ENCODE measurements at places on chromosomes 2 and 18. TPM values are rescaled to one million over a fixed set of nuclear protein-coding genes. Genes with fewer than 3 reads are reported as not detected.

DNA sequence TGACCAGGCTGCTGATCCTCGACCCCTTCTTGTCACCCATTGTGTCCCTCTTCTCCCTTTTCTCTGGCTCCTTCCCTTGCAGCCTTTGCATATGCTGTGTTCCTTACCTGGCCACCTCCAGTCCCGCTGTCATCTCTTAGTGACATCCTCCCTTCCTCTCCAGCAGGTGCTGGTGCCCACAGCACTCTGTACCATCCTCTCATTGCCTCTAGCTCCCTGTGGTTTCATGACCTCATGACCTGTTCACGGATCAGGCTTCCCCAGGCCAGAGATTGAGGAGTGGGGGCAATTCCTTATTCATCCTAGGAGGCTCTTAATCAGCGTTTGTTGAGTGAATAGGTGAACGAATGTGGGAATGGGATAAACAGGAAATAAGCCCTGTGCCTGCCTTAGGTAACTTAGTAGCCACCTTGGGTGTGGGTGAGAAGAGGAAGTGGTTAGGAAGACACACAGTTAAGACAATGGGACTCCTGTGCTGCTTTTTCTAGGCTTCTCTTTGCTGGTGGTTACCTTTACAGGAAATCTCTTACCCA is 35.5 kb downstream of the ITGA6 start:
- no peak for DNase-seq

- DNase-seq: no peak
Measured at GRCh38 chr18:79525556-79526467, 130.1 kb downstream of the NFATC1 start.

DNA sequence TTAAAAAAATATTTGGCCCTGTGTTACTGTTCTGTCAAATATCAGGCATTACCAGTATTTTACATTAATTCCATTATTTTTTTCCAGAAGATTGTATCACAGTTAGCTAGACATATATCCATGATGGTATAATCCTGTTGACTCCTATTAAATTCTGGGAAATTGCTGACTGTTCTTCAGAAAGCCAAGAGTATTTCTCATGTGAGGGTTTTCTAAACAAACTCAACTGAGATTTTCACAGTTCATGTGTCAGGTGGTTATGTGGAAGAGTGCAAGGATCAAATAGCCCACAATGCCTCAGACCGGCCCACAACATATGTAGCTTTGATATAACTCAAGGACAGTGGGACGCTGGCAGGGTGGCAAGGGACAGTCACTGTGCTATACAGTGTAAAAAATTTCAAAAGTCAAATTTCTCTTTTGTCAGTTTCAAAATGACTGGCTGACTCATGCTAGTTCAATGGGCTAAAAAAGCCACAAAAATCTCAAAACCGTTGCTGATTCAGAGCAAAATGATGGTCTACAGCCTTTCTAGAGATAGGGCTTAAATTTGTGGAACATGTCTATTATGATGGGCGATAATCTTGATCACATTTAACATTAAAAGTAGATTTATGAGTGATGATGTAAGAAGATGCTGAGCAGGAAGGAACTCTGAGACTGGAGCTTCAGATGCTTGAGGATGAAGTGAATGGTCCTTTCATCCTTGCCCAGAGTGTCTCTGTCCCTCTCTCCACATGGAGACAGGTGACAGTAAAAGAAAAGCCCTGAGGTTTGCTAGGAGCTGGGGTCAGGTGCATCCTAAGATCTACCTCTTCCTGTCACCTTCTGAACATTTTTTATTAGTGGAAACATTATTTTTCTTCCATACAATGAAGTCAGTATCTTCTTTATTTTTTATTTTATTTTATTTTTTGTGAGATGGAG is 175.8 kb upstream of the PIEZO2 start:
- no peak for DNase-seq

DNA sequence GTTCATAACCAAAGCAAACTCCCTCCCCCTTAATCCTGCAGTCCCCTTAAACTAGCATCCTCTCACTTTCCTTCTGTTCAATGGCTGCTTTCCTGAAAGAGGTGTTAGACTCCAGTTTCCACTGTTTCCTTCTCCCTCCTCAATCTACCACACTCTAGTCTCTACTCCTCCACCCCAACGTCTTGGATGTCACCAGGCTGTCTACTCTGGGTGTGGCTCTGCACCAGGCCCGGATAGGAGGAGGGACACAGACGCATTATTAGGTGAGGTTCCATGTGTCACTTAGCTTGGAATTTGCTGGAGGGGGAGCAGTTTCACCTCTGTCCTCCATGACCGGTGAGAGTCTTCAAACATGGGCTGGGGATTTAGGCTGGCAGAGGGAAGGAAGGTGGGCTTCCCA is 61.3 kb downstream of the MTHFD2 start:
- DNase-seq: no peak

- DNase-seq: no peak
Measured at GRCh38 chr18:26225915-26226228, 373 bp upstream of the TAF4B start.

The CHRND gene
- total RNA-seq: not detected

The CNOT9 gene
- 39.6 TPM for total RNA-seq

The LIMS2 gene
- 1.2 TPM for total RNA-seq

The SLC11A1 gene
- total RNA-seq: 1.7 TPM
